ENCODE measurements at places on chromosomes 7 and 10.

GRCh38 chr7:130322615-130323014 is 22.0 kb upstream of the CPA5 start:
- no peak for DNase-seq

- DNase-seq: no peak
These were observed 164.5 kb downstream of the HERPUD2 start for GRCh38 chr7:35530124-35531109.

DNA sequence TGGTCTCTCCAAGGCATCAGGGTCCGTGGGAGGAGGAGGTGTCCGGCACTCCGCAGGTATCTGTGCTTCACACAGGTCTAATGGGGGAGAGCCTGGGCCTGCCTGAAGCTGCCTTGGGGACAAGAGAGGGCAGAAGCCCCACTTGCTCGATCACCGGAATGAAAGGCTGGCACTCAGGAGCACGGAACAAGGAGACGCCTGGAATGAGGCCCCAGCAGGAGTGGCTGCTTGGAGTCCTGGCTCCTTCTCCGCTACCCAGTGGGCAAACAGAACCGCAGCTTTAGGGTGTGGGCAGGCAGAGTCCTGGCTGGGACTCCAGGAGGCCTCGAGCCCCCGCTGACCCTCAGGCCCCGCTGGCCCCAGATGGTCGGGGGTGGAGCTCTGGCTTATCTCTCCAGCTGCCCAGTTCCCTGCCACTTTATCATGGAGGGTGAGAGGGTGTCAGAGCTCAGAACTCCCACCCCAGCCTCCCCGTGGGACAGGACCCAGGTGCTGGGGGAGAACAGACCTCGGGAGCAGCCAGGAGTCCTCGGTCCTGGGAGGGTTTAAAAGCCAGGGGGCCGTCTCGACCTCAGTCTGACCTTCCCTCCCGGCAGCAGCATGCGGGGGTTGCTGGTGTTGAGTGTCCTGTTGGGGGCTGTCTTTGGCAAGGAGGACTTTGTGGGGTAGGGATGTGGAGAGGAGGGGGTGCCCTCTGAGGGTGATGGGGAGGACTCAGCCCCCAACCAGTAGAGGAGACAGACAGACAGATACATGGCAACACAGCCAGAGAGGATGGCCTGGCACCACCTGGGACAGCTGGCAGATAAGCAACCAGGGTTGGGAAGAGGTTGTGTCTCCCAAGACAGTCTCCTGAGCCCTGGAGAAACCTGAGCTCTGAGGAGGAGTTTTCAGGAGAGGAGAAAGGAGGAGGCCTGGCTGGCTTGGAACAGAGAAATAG is at the start of gene CPA1:
CPA1 (plus strand) TSS at position 574 of the 940 bp plus-strand sequence; CDS start at position 601, 27 bp downstream.
- DNase-seq: no peak

GRCh38 chr7:157445956-157446295 is 109.1 kb downstream of the DNAJB6 start:
- DNase-seq: no peak

DNA sequence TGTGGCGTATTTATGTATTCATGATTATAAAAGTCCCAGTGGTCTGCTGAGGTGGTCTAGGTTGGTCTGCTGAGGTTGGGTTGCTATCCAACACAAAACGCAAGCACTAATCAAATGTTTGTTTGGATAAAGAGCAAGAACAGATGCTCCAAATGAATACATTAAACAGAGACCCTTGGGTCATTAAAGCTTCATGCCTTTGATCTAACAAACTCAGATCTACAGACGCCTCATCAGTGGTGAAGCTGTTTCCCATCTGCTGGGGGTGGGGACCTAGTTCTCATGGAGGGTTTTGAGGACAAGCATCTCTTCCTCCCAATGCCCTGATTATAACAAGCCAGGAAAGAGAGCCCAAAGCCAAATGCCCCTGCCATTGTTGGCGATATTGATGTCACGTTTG is 786.7 kb downstream of the NRG3 start:
- DNase-seq: no peak

- no peak for DNase-seq
These were observed 13.6 kb downstream of the GIMAP4 start for GRCh38 chr7:150580638-150581394.

DNA sequence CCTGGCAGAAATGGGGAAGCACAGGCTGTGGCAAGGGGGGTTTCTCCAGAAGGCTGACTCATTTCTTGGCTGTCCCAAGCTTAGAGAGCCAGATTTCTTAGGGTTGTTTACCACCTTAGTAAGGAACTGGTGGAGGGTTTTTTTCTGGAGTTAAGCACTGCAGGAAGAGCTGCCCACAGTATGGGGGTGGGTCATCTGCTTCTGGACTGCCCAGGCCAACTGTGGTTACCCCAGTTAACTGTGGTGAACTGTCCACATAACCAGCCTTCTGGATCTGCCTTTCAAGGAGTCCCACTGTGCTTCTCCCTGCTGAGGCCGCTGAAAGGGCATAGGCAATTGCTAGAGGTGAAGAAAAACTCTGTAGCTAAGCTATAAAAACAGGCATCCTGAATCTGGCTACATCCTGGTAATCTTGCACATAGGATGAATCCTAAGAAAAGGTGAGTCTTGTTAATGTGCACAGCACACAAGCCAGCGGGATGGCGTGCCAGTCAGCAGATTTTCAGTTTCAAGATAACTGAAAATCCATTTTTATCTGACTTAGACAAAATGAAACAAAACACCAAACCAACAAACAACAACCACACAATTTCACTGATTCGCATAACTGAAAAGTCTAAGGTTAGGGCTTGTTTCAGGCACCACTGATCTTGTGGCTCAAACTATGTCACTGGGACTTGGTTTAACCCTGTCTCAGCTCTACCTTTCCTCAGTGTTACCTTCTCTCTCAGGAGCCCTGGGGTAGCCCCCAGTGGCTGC is 21.6 kb upstream of the TSPAN33 start:
- peak; percentile 84 for DNase-seq

- no peak for DNase-seq
These were observed 554.1 kb upstream of the FOXK1 start for GRCh38 chr7:4127909-4128560.

DNA sequence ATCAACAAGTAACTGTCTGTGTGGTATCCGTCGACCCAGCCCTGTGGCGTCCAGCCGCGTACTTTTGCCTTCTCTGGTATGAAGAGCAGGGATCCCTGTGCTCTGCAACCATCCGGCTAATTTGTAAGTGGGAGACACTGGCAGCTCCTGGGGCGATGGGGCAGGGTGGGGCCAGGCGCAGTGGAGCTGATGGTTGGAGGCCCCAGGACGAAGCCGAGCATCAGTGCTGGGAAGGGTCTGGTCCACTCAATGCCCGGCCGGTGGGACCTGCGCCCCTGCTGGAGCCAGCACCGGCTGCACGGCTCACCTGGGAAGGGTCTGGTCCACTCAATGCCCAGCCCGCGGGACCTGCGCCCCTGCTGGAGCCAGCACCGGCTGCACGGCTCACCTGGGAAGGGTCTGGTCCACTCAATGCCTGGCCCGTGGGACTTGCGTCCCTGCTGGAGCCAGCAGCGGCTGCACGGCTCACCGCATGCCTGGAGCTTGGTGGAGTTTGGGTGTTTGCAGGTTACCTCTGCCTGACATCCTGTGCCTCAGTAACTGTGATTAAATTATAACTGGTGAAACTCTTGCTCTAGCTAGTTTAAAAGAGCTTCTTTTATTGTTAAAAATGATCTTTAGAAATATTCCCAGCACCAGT is 96.1 kb downstream of the NKX6-2 start:
- DNase-seq: no peak

- DNase-seq: no peak
These were observed 11.6 kb downstream of the MLXIPL start for GRCh38 chr7:73612598-73613269.

- DNase-seq: no peak
These were observed 182.9 kb downstream of the XPNPEP1 start for GRCh38 chr10:109740436-109740835.

- DNase-seq: no peak
These were observed 221.0 kb upstream of the KLF6 start for GRCh38 chr10:4006051-4006450.

GRCh38 chr10:661597-662222 is 27.8 kb downstream of the DIP2C start:
- DNase-seq: no peak

DNA sequence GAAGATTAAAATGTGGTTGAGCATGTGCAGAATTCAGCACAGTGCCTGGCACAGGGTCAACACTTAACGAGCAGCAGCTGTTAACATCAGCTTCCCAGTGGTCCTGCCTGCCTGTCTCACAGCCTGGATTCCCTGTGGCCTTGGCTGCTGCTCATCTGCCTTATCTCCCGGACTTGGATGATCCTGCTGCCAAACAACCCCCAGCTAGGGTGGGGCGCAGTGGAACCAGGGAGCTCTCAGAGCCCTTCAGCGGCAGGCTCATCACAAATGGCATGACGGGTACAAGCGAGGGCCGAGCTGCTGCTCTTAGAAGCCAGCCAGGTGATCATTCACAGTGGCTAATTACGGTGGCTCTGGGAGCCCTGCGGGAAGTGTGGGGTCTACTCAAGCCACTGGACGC is 13.0 kb upstream of the SMARCD3 start:
- DNase-seq: no peak

DNA sequence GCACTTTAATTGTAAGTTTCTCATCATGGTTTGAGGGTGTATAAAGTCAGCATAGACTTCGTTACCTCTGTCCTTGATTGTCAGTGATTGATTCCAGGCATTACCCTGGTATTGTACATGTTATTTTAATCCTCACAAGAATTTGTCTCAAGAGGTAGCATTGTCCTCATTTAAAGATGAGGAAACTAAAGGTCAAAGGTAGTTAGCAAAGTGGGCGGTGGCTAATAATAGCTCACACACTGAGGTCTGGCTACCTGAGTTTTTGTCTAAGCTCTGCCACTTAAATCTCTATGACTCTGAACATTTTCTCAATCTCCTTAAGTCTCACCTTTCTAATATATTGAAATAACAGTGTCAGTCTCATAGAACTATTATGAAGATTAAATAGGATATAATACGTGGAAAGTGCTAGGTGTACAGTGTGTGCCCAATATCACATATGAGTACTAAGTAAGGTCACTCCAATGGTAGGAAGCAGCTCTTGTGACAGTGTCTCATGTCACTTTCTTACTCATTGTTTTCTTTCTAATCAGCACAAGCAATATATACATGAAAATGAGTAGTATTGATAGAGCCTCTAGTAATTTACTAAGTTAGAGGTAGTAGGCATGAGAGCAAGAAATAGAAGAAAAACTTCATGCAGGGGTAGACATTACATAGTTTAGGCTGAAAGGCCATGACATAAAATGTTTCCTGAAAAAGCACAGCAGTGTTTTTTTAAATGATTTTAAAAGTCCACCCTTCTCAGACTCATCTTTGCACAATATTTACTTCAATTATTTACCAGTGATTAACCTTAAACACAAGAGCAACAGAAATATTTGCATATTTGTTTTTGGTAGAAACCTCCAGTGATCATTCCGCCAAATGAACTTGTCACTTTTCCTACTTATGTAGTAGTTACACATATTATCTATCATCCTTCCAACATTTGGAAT is 21.0 kb downstream of the AHR start:
- DNase-seq: no peak

GRCh38 chr7:102992509-102992937 is 79.7 kb downstream of the LRRC17 start:
- DNase-seq: no peak

DNA sequence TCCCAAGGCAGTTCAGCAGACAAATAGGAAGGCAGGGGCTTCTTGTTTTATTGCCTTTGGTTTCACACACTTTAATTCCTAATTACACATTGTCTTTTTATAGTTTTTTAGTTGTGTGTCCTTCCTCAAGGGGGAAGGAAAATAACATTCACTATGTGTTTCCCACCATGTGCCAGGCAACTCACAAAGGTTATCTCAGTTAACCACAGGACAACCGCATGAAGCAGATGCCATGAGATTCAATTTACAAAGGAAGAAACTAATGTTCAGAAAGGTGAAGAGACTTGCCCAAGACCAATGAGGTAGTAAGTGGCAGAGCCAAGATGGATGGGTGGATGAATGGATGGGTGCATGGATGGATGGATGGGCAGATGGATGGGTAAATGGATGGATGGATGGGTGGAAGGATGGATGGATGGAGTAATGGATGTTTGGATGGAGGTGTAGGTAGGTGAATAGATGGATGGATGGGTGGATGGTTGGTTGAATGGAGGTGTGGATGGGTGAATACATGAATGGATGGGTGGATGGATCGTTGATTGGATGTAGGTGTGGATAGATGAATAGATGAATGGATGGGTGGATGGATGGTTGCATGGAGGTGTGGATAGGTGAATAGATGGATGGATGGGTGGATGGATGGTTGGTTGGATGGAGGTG is 77.9 kb downstream of the ARHGAP22 start:
- peak; percentile 13 for DNase-seq

GRCh38 chr7:11480143-11480542 is 351.9 kb downstream of the THSD7A start:
- no peak for DNase-seq

- no peak for DNase-seq
These were observed 335.7 kb downstream of the SFMBT2 start for GRCh38 chr10:7075110-7075509.

- DNase-seq: no peak
These were observed 16.5 kb downstream of the ATE1 start for GRCh38 chr10:121911421-121911697.

DNA sequence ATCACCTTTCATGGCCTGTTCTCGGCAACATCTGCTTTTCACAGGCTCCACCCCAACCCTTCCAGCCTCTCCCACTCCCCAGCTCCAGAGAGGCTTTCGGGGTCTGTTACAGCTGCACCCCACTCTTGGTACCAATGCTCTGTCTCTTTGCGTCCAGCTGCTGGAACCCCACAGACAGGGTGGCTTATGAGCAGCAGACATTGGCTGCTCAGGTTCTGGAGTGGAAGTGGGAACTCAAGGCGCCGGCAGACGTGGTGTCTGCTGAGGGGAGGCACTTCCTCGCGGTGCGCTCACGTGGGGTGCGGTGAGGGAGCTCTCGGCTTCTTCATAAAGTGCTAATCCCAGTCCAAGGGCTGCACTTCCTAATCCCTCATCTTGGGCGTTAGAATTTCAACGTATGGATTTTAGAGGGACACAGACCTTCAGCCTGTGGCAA is 185.7 kb downstream of the ELFN1 start:
- DNase-seq: no peak
